ENCODE measurements at places on chromosomes 2 and 18.

GRCh38 chr18:45353530-45353929 is 261.7 kb upstream of the SLC14A2 start:
- no peak for DNase-seq

DNA sequence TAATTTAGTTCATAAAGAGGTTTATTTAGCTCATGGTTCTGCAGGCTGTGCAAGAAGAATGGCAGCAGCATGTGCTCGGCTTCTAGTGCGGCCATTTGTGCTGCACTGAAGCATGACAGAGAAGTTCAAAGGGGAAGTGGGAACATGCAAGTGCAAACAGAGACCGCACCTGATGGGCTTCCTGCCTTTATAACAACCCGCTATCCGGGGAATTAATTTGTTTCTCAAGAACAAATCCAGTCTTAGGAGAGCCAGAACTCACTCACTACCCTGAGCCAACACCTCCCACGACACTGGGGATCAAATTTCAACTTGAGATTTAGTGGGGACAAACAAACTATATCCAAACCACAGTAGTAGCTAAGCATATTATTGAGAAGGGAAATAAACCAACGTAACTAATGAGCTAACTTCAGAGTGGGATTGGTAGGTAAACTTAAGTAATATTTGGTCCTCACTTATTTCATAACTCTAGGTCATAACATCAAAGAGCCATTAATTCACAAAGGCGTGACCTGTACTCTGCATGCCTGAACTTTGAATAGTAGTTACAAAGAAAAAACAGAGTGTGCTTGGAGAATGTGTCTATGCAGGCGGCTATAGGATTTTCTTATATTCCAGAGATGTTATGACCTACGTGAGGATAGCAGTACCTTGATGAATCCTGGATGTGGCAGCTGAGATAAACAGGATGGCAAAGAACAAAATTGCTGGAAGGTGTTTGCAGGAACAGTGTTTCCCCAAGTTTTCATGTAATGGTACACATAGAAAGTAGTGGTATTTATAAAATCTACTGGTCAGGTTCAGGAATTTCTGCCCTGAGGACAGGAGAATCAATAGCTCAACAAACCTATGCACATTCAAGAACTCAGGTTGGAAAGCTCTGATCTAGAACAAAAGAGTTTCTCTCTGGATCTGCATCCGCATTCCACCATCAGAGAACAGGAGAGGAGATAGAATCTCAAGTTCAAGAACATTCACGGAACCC is 845.9 kb upstream of the ID2 start:
- DNase-seq = no peak

DNA sequence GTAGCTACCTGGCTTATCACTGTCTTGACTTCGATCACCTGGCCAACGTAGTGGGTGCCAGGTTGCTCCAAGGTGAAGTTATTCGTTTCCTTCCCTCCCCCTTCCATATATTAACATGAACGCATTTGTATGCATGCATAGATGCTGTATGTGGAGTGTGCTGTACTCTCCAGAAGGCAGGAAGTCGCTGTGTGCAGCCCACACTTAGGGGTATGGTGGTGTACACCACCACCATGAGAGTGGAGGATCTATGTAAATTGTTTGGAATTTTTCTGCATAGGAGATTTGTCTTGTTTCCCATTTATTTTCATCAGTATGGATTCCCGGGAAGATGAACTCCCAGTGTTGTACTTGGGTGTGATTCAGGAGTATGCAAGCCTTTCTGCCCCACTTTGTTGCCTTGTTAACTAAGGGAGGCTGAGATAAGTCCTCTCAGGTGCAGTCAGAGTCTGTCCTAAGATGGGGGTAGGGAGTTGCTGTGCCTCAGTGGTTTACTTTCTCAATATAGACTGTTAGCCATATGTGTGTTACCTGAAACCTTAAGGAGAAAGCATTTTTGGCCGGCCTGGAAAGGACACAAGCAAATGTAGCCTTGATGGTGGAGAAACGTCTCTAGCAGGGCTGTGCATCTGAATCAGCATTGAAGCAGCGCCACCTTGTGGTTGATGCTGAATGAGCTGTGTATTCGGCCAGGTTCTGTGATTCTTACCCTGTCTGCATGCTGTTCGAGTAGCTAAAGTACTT is 149.8 kb downstream of the TANC1 start:
- peak; percentile 92 for DNase-seq

DNA sequence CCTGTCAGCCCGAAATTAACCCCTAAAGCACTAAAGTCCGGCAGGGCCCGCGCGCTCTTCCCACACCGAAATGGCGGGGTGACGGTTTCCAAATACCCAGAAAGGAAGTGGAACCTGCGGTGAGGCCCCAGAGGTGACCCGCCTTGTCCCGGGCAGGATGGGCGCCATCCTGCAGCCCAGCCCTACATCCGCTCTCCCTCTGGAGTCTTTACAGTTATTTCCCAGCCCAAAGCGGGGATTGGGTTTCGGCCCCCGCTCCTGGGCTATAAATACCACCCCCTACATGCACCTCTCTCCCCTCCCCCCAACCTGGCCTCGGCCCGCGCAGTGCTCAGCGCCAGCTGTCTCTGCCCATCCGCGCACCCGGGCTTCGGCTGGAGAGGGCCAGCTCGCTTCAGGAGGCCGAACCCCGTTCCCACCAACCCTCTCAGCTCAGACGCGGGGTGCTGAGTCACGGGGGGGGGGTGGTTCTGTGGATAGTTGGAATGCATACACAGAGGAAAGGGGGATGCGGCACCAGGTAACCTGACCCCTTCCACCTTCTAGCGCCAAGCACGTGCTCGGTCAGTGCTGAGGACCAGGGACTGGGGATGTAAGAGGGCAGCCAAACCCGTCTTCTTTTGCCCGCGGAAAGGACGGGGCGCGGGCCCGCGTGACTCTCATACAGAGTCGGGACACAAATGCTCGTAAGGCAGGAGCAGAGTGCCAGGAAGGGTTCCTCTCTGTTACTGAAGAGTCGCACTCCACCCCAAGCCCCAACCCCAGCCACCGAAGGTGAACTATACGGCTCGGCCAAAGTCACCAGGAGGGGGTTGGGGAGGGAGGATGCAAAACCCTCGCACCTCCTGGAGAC is at the start of gene TUBA4B:
TSS of gene TUBA4B (plus strand) at position 344 of the 853 bp plus-strand sequence. CDS start at position 509, 165 bp downstream.
- peak; percentile 20 for DNase-seq

DNA sequence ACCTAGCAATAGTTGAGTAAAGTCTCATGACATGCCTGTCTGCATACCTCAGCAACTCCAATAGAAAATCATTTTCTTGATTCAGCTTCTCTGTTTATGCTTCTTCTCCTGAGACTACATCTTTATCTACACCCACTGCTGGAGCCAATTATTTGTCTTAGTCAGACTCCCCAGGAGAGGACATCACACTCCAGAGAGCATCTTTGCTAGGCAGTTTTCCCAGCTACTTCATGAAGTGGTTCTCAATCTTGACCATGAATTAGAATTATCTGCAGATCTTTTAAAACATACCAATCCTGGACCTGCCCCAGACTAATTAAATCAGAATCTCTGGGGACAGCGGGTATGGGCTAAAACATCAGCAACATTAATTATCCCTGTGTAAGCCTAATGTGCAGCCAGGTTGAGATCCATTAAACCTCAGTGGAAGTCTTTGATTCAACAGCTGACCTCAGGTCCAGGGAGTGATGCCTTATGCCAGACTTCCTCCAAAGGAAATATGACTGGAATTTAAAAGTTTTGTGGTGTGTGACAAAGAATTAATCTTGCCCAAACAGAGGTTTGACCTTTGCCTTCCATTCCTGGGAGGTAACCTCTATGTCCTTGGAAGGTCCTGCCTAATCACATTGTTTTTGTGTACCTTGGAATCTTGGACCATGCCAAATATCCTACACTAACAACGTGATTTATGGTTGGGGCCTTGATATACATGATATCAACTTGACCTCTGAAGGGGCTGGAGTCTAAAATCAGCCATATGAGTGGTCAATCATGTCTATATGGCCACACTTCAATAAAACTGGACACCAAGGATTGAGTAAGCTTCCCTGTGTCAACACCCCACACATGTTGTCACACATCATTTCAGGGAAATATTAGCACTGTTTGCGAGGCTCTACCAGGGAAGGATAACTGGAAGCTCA is 99.3 kb upstream of the DNAJC10 start:
- peak; percentile 41 for DNase-seq

GRCh38 chr18:48300463-48300961 is 108.7 kb downstream of the ZBTB7C start:
- DNase-seq = no peak

GRCh38 chr2:16271231-16271896 is 331.0 kb downstream of the MYCN start:
- no peak for DNase-seq

GRCh38 chr2:20143263-20143662 is 81.7 kb downstream of the SDC1 start:
- peak; percentile 38 for DNase-seq

- no peak for DNase-seq
Measured at GRCh38 chr2:105935063-105935462, 190.4 kb downstream of the NCK2 start.

Measured in brain microvascular endothelial cell (primary cell).